Activated naive CD4-positive, alpha-beta T cell treated with Interleukin-2 at 50 U/mL for 16 hours (primary cell): ENCODE measurements at places on chromosomes 16 and 17.

DNA sequence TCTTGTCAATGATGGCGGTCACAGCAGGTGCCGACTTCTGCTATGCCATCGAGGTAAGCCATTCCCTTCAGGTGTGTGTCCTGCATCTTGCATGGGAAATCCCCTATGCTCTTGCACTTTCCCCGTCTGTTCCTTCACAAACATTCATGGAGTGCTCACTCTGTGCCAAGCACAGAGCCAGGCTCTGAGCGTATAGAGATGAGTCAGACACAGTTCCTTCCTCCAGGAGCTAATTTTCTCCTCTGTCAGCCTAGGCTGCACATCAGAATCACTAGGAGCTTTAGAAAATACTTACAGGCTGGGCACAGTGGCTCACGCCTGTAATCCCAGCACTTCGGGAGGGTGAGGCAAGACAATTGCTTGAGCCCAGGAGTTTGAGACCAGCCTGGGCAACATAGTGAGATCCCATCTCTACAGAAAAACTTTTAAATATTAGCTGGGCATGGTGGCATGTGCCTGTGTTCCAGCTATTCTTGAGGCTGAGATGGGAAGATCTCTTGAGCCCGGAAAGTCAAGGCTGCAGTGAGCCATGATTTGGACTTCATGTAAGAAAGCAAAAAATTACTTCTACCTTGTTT lies 14.1 kb downstream of the PRMT7 start:
- DNase-seq, result no peak

DNA sequence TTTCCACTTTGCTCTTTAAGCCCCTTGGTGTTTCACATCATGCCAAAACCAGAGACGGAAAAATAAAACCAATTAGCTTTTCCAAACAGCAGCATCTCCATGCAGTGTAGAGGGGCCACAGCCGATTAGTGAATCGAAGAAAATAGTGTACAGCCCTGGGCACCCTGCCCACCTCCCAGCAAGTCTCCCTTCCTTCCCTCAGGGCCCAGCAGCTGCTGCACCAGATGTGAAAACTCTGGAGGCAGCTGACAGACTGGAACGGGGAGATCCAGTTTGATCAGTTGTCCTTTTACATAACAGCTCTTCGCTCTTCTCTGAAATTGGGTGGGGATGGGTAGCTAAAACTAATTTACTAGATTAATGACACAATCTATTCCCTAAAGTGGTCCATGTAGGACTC lies 19.3 kb downstream of the TMEM11 start:
- no peak for DNase-seq

DNA sequence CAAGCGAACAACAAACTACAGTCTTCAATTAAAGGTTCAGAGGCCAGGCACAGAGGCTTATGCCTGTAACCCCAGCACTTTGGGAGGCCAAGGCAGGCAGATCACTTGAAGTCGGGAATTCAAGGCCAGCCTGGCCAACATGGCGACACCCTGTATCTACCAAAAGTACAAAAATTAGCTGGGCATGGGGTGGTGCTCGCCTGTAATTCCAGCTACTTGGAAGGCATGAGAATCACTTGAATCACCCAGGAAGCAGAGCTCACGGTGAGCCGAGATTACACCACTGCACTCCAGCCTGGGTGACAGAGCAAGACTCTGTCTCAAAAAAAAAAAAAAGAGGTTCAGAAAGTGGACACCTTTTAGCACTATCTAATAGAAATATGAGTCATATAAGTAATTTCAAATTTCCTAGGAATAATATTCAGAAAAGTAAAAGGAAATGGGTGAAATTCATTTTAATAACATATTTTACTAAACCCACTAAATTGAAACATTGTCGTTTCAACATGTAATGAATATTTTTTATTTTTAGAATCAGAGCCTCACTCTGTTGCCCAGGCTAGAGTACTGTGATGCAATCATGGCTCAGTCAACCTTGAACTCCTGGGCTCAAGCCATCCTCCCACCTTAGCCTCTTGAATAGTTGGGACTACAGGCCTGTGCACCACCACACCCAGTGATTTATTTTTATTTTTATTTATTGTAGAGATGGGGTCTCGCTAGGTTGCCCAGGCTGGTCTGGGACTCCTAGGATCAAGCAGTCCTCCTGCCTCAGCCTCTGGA lies 15.2 kb upstream of the MARCHF10 start:
- DNase-seq, result no peak

- DNase-seq, result no peak
Measured at GRCh38 chr17:61202564-61202963, 197.1 kb upstream of the TBX2 start.

DNA sequence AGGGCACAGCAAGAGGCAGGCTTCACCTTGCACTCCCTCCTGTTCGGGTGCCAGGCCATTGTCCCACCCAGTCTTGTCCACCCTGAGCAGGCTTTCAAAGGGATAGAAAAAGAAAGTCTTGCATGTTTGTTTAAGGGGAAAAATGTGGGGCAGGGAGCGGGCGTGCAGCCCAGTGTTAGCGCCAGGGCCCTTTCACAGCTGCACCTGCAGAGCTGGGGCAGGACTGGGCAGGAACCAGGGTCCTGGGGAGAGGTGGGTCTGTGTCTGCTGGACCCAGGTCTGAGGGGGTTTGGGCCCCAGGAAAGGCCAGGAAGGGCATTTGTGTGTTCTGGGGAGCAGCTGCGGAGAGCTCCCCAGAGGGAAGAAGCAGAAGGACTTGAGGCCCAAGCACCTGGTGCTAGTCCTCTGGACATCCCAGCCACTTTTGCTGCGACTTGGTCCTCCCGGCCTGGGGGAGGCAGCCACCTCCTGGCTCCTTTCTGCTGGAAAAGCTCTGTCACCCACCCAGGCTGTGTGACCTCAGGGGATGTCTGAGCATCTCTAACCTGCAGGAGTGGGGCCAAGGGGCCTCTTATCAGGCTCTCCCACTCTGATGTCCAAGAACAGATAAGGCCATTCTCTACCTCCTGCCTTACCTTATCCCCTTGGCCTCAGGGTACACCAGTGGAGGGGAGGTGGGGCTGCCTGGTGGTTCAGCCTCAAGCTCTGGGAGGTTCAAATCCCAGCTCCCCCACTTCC lies 44.7 kb downstream of the PSME3IP1 start:
- no peak for DNase-seq

GRCh38 chr17:18324140-18325050 lies 9.3 kb downstream of the SMCR8 start:
- DNase-seq, result no peak

DNA sequence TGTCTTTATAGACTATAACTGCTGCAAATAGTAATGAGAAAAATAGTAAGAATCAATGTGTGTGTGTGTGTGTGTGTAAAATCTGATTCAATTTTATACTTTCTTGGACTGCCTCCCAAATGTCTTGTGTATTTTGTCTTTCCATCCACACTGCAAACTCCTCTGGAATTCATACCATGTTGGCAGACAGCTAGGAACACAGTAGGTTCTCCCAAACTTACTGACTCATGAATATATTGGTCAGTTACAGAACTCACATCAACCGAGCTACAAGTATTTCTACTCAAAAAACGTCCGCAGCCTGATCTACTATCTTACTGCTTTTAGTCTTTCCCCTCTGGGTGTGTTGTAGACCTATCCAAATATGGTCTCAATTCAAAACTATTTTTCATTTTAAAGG lies 542.7 kb upstream of the PSMD7 start:
- DNase-seq, result no peak

GRCh38 chr17:21228845-21229244 lies 14.9 kb upstream of the TMEM11 start:
- no peak for DNase-seq

GRCh38 chr16:27816561-27816960 lies 247.0 kb downstream of the GSG1L start:
- DNase-seq, result no peak

DNA sequence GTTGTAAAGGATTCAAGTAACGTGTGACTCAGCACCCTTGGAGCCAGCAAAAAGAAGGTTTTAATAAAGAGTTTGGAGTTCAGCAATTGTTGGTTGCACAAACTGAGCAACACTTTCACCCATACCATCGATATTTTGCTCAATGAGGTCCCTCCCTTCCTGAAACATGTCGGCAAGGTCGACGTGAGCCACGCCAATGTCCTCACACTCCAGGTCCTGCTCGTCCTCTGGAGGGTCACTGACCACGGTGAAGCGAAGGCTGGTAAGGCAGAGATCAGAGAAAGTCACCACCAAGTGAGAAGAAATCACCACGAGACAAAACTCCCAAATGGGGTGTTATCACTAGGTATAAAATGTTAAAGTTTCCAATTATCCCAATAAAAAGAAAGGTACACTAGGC lies 98.3 kb downstream of the RPGRIP1L start:
- no peak for DNase-seq

- DNase-seq, result no peak
Measured at GRCh38 chr17:28941251-28941650, 10.1 kb downstream of the PHF12 start.

DNA sequence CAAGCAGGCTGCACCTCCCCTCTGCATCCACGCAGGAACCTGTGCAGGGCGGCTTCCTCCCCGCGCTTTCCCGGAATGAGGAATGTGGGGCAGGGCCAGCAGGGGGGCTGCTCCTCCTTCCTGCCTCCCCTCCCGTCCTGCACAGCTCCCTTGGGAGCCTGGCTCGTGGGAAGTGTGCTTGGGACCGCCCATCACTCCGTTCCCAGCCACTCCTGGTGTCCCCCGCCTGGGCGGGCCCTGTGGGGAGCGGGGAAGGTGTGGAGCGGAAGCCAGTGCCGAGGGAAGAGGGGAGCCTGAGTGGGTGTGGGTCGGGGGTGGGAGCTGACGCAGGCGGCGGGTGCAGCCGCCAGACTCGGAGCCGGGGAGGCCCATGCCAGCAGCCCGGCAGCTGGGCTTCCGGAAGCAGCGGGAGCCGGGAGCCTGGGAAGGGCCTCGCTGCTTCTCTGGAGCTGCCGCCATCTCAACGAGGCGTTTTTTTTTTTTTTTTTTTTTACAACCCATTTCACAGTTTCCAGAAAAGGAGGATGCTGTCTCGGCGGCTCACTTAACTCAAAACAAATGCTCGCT lies 24.1 kb downstream of the BAHCC1 start:
- DNase-seq, result no peak

DNA sequence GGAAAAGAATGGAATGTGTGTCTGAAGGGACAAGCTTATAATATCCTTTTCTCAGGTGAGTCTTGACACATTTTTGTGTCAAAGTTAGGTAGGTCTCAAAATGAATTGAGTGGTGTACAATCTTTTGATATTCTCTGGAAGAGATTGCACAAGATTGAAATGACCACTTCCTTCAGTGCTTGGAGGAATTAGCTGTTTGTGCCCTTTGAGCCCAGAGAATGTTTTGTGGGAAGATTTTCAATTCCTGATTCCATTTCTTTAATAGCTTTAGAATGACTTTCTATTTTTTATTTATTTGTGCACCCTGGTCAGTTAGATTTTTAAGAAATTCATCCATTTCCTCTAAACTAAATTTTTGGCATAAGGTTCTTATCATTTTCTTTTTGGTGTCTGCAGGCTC lies 1.6 kb upstream of the CCL13 start:
- DNase-seq, result no peak

DNA sequence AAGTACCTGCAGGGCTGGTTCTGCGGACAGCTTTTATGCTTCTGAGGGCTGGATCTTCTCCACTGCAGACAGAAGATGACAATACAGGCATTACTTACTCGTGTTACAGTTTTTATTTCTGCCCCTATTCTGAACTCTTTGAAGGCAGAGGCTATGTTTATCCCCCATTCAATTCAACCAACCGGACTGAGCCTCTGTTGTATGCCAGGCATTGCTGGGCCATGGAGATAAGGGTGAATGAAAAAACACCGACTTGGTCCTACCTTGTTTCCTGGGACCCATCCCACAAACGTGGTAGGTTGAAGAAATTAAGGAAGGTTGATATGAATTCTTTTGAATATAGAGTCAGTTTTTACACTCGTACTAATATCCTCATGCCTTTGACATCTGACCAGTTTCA lies 10.0 kb upstream of the HP start:
- DNase-seq, result no peak

DNA sequence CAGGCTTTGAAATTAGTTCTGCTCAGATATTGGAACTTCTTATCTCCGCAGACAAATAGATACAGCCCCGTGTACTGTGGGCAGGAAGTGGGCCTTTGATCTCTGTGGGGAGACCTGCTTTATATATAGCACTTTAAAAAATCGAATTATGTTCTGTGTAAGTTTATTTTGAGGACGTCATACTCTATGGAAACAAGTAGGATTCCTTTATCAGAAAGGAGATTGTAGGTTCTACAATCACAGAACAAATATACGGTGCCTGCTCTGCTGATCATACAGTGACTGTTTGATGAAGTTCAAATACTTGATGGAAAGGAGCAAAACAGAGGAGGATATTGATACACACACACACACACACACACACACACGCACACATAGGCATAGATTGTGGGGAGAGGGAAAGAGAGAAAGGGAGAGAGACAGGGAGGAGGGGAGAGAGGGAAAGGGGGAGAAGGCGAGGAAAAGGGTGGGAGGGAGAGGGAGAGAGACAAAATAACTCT lies 14.7 kb upstream of the TMEM220 start:
- DNase-seq, result no peak

DNA sequence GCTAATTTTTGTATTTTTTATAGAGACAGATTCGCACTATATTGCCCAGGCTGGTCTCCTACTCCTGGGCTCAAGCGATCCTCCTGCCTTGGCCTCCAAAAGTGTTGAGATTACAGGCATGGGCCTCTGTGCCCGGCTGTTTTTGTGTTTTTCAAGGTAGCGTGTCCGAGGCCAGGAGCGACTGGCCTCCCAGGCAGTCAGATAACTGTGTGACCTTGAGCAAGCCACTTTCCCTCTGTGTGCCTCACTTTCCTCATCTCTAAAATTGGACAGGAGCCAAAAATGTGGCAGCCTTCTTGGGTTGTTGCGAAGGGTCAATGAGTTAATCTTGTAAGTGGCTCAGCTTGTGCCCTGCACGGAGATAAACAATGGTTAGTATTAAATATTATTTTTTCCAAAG lies 2.4 kb downstream of the ABCC1 start:
- DNase-seq, result no peak

GRCh38 chr17:6577686-6578263 lies 21.4 kb upstream of the PITPNM3 start:
- DNase-seq, result no peak

DNA sequence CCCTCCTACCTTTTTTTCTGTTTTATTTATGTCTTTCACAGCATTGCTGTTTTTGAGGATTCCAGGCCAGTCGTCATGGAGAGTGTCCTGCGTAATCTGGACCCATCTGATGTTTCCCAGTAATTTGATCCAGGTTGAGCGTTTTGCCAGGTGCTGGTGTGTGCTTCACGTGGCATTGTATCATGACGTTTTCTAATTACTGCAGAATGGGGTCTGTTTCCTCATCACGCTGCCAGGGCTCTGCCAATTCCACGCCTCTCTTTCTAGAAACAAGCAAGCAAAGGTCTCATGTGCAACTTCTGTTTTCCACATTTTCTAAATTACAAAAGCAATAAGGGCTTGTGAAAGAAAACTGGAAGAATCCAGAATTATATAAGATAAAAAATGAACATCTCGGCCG lies 28.3 kb upstream of the BHLHA9 start:
- DNase-seq, result no peak

- no peak for DNase-seq
Measured at GRCh38 chr16:76837872-76838271, 353.1 kb upstream of the MON1B start.

- DNase-seq, result no peak
Measured at GRCh38 chr17:81870981-81871386, at the start of gene ARHGDIA. Gene ARHGDIA, minus strand, starts transcription at chr17:81871337. Its CDS starts 1,407 bp downstream, at chr17:81869930.
